ENCODE measurements at places on chromosomes 4 and X.

- no peak for DNase-seq
Measured at GRCh38 chr4:94451051-94451694, 569 bp upstream of the PDLIM5 start.

DNA sequence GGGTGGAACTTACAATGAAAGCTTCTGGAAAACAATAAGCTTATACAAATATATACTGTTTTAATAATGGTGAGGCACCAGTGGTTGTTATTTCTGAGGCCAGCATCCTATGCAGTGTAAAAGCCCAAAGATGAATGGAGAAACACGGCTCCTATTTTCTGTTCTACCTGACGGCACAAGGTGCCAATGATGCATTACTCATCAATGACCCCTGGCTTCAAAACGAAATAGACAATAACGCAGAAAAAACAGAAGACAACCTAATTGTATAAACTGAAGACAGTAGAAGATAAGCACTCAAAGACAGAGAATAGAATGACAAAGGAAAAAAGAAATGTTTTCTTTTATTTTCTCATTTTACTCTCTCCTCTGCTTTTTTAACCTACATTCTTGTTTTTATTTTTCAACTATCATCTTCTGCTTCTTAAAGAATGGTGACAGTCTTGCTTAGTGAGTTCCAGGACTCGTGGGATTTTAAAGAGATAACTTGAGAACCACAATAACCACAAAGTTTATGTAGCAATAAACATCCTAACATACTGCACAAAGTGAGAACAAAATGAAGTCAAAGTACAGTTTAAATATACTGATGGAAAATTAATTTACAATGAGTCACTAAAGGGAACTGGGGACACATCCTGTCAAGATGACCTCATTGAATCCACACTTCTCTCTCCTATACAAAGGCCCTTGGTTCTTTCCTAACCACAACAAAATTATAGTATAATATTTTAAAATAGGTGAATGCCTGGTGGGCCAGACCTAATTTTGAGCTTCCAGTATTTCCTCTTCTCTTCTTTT, 169.8 kb downstream of the BTC start:
- no peak for DNase-seq

DNA sequence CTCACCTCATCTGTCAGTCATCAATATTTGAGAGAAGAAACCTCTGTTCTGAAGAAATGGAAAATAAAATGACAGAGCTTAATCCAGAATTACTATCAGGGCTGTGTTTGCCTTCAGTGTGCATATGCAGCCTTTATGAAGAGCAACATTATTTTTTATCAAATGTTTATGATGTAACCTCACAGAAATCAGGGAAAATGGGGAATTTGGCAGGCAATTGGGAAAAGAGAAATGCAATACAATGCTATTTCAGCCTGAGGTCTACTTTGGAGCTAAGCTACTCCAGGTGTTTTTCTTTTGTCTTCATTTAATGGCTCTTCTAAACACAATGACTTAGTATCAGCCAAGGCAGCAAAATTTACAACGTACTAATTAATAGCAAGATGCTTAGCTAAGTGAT, 241.1 kb upstream of the TET2 start:
- no peak for DNase-seq

GRCh38 chrX:29555465-29556091, 659.8 kb upstream of the MAGEB2 start:
- DNase-seq = no peak

DNA sequence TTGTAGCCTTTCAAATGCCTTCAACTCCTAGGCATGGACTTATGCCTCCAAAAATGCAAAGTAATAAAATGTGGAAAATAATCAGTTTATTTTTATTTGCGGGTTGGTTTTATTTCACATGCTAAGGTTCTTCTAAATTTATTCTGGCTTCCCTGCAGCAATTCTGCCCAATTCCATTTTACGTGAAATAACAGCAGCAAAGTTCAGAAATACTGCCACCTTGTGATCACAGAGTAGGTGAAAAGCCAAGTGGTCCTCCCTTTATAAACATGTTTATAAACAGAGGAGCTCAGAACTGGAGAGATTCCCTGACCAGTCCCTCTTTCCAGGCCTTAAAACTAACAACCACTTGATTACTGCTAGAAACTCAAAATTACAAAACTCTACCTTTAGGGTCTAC, 14.7 kb upstream of the DCHS2 start:
- DNase-seq = no peak

GRCh38 chr4:78661921-78662521, 110.5 kb downstream of the ANXA3 start:
- no peak for DNase-seq

GRCh38 chr4:109256818-109257217, 45.6 kb downstream of the COL25A1 start:
- no peak for DNase-seq

- no peak for DNase-seq
Measured at GRCh38 chr4:55446578-55446922, 50.8 kb downstream of the TMEM165 start.

DNA sequence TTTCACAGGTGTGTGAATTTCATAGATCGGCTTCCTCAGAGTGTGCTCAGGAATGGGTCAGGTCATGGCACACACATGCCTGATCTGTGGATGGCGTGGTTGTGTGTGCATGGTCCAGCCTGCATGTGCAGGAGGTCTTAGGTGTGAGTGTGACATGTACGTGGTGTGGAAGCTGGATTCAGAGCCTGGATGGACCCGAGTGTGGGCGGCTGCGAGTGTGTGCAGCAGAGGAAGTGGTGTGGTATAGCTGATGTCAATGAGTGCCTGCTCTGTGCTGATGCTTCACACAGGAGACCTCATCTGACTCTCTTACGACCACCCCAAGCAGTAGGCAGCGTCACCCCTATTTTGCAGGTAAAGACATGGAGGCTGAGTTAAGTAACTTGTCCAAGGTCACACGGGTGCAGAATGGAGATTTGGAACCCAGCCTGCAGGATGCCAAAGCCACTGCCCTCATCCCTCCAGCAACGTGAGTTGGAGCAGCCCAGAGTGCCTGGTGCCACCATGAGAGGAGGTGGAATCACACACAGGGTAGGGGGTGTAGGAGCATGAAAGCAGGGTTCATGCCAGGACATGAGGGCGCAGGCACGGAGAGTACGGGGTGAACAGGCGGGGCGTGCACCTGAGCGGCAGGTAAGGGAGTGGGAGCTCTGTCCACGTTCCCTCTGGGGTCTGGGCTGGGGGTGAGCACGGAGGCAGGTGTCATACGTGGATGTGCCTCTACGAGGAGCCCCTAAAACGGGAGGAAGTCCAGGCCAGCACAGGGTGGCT, 24.2 kb upstream of the C4orf50 start:
- DNase-seq = no peak

- no peak for DNase-seq
Measured at GRCh38 chr4:56272927-56273326, 114.4 kb downstream of the AASDH start.

- no peak for DNase-seq
Measured at GRCh38 chr4:39571054-39571453, 43.8 kb upstream of the UGDH start.

- DNase-seq = no peak
Measured at GRCh38 chr4:1945124-1945895, 63.5 kb downstream of the NELFA start.

GRCh38 chr4:130424211-130424610, 1328.3 kb downstream of the C4orf33 start:
- no peak for DNase-seq

GRCh38 chrX:49164589-49165360, 2.2 kb downstream of the MAGIX start:
- DNase-seq = no peak

- no peak for DNase-seq
Measured at GRCh38 chr4:15413623-15414019, 14.2 kb upstream of the C1QTNF7 start.

- DNase-seq = no peak
Measured at GRCh38 chr4:140256335-140256734, 102.4 kb upstream of the MAML3 start.
